Activated naive CD4-positive, alpha-beta T cell (primary cell): ENCODE measurements at places on chromosomes 3 and 15.

DNA sequence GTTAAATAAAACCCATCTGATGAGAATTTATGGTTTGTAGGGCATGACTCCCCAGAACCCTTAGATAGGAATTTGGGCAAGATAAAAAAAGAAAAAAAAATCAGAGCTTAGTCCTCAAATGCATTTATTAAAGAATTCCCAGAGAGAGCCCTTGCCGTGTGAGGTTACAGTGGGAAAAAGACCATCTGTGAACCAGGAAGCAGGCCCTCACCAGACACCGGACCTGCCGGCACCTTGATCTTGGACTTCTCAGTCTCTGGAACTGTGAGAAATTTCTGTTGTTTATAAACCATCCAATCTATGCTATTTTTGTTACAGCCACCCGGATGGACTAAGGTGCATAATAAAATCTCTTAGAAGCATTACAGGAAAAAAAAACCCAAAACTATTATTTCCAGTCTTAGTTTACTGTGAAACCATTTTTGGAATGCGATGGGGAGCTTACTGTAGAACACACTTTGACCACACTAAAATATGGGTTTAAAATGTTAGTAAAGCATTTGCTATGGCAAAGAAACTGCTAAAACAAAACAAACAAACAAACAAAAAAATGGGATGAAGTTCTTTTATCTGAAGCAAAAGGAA is 72.2 kb downstream of the LEKR1 start:
- DNase-seq = no peak

- no peak for DNase-seq
Observed at GRCh38 chr3:82814660-82815059, 1053.2 kb upstream of the GBE1 start.

DNA sequence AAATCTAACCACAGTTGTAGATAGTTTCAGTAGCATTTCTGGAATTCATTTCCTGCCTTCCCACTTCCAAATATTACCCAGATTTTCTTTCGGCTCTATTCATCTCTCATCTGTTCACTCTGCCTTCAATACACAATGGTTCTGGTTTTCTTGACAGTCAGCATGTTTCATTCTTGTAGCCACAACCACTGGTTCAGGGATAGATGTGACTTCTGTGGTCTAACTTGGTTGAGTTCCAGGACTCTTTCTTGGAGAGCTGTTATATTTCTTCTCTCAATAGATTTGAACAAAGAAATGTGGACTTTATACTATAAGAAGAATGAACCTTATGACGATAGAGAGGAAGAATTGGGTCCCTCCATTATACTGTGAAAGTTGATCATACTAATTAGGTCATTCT is 228.8 kb downstream of the NSUN3 start:
- no peak for DNase-seq

GRCh38 chr15:100713163-100713867 is 110.9 kb downstream of the ASB7 start:
- DNase-seq = no peak

- DNase-seq = no peak
Observed at GRCh38 chr3:152299249-152299976, 30.7 kb downstream of the MBNL1 start.

DNA sequence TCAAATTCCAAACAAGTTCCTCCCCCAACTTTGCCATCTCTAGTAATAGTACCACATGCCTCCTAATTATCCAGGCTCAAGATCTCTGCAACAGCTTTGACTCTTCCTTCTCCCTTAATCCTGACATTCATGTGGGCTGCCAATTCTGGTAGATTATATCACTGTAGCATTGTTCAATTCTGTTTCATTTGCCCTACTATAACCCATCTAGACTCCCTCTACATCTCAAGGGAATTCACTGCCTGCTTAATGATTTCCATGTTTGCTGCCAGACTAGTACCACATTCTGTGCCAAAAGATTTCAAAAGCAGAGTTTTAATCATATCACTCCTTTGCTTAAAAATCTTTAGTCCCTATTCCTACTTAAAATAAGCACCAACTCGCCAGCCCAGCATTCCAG is 34.6 kb upstream of the PPIB start:
- no peak for DNase-seq

DNA sequence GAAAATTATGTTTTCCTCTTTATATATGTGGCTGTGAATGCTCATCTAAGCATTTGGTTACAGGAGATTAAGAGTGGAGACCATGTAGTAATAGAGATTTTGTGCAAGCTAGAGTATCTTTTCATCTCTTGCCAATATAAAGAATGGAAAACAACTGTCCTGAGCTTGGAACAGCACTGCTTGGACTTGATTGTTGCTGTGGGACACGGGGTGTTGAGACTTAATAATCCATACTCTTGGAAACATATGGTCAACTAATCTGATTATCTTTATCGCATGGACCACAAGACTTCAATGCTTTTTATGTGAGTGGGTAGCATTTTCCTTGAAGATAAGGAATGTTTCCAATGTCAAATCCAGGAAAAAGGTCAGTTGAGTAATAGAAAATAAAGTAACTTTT is 806.3 kb downstream of the DIPK2A start:
- DNase-seq = no peak

GRCh38 chr3:193960487-193961274 is 175.3 kb upstream of the HES1 start:
- DNase-seq = no peak
